ENCODE measurements at places on chromosomes 16 and 17.

- no peak for DNase-seq
These were observed 44.2 kb downstream of the ADCY7 start for GRCh38 chr16:50310308-50311133.

- no peak for DNase-seq
These were observed 72.0 kb downstream of the STXBP4 start for GRCh38 chr17:55040611-55041010.

DNA sequence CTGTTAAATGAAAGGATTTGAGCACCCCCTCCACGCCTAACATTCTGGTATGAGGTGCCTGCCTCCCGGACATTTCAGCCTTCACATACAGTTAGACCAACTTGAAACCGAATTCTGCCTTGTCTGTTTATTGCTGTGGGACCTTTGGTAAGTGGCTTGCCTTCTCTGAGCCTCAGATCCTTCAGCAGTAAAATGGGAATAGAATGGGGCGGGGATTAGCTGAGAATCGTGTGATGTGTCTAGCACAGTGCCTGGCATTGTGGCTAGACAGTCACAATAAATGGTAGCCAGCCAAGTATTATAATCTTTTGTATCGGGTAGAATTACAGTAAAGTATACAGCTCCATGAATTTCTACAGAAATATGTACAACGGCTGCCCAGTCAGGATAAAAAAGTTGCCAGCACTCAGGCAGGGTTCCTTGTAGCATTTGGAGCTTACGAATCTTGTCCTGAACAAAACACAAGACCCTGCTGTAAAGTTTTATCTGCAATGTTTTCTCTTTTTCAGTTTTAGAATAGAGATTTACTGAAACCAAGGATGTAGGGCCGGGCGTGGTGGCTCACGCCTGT lies 786 bp downstream of the TMC7 start:
- DNase-seq, result no peak

DNA sequence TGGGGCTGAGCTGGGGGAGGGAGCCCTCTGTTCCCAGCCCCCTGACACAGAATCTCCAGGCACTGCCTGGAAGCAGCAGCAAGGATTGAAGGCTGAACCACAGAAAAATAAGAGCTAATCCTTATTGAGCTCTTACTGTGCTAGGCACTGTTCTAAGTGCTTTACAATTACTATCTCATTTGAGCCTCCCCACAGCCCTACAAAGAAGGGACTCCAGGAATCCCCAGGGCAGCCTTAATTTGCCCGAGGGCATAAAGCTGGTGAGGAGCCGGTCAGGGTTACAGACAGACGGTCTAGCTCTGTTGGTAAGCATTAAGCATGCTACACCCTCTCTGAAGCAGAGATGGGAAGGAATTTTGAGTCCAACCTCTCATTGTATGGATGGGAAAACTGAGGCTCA lies 7.0 kb downstream of the SAMD14 start:
- DNase-seq, result no peak

DNA sequence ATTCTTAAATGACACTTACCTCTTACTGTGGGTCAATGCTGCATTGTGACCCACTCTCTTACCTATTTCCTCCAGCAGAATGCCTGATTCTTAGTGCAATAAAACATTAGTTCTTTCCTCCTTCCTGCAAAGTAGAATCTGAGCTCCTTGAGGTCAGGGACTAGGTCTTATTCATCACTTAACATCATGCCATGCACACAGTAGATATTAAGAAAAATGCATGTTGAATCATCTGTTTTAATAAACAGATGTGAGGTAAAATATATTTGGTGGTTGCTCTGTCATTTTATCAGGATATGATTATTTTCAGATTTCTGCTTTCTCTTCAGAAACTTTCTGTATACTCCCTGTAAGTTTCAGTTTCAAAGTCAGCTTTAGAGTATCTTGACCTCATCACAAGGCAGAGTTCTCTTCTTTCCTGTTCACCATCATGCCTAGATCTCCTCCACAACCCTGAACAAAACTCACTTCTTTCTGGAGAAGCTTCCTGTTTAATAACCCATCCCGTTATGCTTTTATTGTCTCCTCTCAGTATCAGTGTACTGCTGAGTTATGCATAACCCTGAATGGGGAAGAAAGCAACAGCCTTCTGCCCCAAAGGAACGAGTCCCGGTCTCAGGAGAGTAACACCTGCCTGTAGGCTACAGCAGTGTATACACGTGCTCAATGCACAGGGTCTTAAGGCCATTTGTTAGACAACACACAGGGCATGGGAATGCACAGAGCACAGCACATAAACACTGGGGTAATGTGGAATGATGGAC lies 30.3 kb upstream of the SUPT4H1 start:
- no peak for DNase-seq

GRCh38 chr16:88781140-88782077 lies 3.6 kb downstream of the PIEZO1 start:
- peak; percentile 28 for DNase-seq

GRCh38 chr16:88835383-88835782 lies 21.4 kb downstream of the GALNS start:
- no peak for DNase-seq

GRCh38 chr16:3774156-3774767 lies 56.9 kb upstream of the TRAP1 start:
- no peak for DNase-seq

GRCh38 chr17:80187090-80187489 lies 17.3 kb downstream of the CARD14 start:
- no peak for DNase-seq

GRCh38 chr17:56502120-56502654 lies 91.3 kb upstream of the NOG start:
- no peak for DNase-seq

GRCh38 chr16:11374255-11374654 lies 29.0 kb downstream of the RMI2 start:
- no peak for DNase-seq
